Camera-type eye (tissue), 1 donor: ENCODE measurements at places on chromosomes 3 and 15. TPM values are rescaled to one million over a fixed set of nuclear protein-coding genes. Genes with fewer than 3 reads are reported as not detected.

Gene C3orf52
- total RNA-seq = 2.1 TPM

Gene LMAN1L
- 3.0 TPM for total RNA-seq

Gene ZNF662
- 33.0 TPM for total RNA-seq

Gene SQOR
- 40.2 TPM for total RNA-seq

Gene SLC7A14
- 4.5 TPM for total RNA-seq

Gene ALDH1L1
- 2.5 TPM for total RNA-seq

Gene SLC22A13
- 0.27 TPM for total RNA-seq

Gene STAG1
- total RNA-seq = 121 TPM

Gene GCNT3
- total RNA-seq = 0.99 TPM

Gene CIDEC
- total RNA-seq = not detected
